ENCODE measurements at places on chromosomes 4 and X. TPM values are rescaled to one million over a fixed set of nuclear protein-coding genes. Genes with fewer than 3 reads are reported as not detected.

The ADRA2C gene
- 1.2 TPM for polyA plus RNA-seq

The RASGEF1B gene
- 6.0 TPM for polyA plus RNA-seq

The ARHGEF9 gene
- polyA plus RNA-seq = 8.4 TPM

The OTUD6A gene
- polyA plus RNA-seq = not detected

The TLL1 gene
- polyA plus RNA-seq = not detected

The MCUB gene
- polyA plus RNA-seq = 18.0 TPM

The TMPRSS11B gene
- 0.12 TPM for polyA plus RNA-seq

The TBC1D8B gene
- 3.6 TPM for polyA plus RNA-seq

The ARR3 gene
- 0.25 TPM for polyA plus RNA-seq

The SYNPO2 gene
- polyA plus RNA-seq = 34.6 TPM

The SLC4A4 gene
- polyA plus RNA-seq = 10.6 TPM

The SYTL4 gene
- polyA plus RNA-seq = 12.0 TPM

The SOD3 gene
- polyA plus RNA-seq = 9.6 TPM

The MTM1 gene
- 30.1 TPM for polyA plus RNA-seq

The UGT2A1 gene
- polyA plus RNA-seq = not detected

The ASB5 gene
- polyA plus RNA-seq = not detected

The RAI2 gene
- 24.6 TPM for polyA plus RNA-seq

The LAGE3 gene
- 25.4 TPM for polyA plus RNA-seq

The USP46 gene
- polyA plus RNA-seq = 4.2 TPM

Data from sigmoid colon (tissue), 7 donors.